NK-92 treated with Interleukin-12 subunit alpha and Interleukin-12 subunit beta, amount 100 ng/mL, for 24 hours (cell line): ENCODE measurements at places on chromosomes 13 and 19.

DNA sequence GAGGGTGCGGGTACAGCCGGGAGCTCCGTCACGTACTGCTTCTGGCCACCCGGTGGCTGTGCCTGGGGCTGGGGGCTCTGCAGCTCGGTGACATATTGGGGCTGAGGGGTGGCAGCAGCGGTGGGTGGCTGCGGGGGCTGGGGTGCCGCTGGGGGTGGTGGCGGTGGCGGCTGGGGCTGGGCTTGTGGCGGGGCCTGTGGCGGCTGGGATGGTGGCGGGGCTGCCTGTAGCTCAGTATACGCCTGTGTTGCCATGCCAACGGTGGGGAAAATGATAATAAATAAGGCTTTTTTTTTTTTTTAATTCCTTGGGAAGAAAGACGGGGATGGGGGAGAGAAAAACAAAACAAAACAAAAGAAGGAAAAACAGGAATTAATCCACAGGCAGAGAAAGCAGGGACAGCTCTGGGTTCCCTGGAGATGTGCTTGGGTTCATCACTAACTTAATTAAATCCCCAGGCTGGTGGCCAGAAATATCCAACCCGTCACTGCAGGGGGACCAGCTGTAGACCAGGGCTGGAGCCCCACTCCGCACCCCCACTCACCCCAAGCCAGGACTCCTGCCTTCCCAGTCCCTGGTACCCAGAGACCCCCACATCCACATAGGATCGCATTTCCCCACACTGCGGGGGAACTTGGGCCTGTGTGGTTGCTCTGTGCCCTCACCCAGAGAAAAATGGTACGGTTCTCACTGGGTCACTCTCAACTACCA is 12.4 kb downstream of the RFX1 start:
- no peak for DNase-seq

- DNase-seq = no peak
These were observed 1395.8 kb downstream of the SLITRK5 start for GRCh38 chr13:89066868-89067466.

- no peak for DNase-seq
These were observed 503.1 kb downstream of the FOXO1 start for GRCh38 chr13:40163066-40164000.

- DNase-seq = no peak
These were observed 4.7 kb upstream of the LILRA6 start for GRCh38 chr19:54247106-54247930.

DNA sequence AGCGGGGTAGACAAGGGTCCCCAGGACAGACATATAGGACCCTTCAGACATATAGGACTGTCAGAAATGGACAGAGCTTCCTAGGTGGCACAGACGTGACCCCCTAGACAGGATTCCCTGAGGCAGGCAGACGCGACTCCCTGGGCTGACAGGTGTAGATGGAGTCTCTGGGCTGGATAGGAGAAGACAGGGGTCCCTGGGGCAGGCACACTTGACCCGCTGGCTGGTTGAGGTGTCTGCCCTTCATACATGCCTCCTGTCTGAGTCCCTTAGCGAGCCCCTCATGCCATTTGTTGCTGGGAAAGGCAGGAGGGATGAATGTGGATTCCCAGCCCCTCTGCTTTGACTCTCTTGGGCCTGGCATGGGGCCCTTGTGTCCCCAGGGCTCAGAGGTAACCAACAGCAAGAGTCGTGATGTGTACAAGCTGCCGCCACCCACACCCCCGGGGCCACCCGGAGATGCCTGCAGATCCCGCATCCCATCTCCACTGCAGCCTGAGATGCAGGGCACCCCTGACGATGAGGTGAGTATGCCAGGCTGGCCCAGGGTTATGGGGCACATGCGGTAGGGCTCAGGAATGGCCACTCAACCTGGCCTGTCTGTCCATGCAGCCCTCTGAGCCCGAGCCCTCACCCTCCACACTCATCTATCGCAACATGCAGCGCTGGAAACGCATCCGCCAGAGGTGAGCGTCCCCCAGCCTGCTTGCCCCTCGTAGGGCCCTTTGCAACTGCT is 3.0 kb downstream of the HSPB6 start:
- DNase-seq = no peak

- DNase-seq = no peak
These were observed 25.0 kb downstream of the SHC2 start for GRCh38 chr19:435707-436412.

- no peak for DNase-seq
These were observed 39.3 kb upstream of the FLT1 start for GRCh38 chr13:28534210-28534609.

DNA sequence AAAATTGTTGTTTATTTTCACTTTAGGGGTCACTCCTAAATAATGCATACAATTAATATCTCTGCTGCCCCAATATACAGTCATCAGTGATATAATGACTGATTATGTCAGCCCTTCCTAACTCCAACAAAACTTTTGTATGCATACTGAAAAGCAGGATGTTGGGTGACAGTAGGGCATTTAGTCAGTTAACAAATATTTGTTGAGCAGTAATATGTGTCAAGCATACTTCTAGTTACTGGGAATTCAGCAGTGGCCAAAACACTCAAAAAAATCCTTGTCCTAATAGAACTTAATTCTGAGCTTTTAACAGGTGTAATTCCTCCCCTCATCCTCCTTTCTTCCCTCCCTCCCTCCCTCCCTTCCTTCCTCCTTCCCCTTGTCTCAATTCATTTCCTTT is 560.7 kb upstream of the KLHL1 start:
- no peak for DNase-seq

DNA sequence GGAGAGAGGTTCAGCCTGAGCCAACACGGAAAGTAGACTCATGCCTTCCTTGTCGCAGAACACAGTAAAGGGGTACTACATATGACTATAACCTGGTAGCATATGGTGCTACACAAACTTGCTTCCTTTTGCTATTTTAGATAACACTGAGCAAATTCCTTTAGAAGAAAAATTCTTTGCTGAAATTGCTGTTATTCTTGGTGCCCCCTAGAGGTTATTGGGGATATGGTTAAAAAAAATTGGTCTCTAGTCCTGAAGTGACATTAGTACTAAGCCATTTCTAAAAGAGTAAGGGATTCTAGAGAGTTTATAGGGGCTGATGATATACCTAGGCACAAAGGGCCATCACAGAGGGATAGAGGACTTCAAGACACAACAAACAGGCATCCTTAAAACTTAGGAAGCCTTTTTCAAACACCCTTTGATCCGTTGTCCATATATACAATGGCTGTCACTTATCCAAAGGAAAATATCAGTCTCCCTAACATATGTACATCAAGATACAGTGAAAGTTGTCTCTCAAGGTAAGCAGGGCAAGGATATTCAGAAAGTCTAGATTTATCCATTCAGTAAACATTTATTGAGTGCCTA is 13.9 kb upstream of the HS6ST3 start:
- DNase-seq = no peak

DNA sequence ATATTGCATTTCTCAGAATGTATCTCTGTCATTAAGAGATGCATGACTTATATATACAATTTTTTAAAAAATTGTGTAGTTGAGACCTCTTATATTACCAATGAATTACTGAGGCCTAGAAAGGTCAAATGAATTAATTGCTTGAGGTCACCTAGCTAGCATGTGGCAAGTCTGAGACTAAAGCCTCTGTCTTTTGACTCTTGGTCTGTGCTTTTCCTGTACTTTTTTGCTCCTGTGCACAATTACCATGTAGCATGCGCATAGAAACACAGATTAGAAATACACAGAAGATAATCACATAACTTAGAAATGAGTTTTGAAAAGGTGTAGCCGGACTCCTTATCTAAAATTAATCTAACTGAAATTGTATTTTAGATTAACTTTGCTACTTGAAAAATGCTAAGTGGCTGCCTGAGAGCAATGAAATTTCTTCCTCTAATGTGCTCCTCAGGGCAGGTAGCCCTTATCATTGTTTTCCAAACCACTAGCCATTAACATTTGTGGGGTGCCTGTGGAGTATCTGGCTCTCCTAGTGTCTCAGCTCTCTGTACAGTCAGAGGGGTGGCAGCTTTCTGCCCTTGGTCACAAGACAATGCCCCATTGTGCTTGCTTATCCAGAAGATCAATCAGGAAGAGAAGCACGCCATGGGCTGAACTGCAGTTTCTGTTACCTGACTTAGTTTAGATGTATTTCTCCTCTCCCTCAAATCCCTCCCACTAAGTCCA is 119.6 kb downstream of the RFC3 start:
- DNase-seq = no peak

DNA sequence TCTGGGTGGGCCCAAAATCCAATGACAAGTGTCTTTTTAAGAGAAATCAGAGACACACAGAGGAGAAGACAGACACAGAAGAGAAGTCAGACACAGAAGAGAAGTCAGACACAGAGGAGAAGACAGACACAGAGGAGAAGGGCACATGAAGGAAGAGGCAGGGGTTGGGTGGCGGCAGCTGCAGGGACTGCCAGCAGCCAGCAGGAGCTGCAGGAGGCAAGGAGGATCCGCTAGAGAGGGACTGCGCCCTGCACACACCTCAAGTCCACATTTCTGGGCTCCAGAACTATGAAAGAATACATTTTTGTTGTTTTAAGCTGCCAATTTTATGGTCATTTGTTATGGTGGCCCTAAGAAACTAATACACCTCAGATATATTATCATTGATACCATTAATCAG is 140.6 kb downstream of the ZIC5 start:
- DNase-seq = no peak

GRCh38 chr19:54415901-54416673 is 823 bp downstream of the TTYH1 start:
- DNase-seq = no peak
